Stimulated activated CD4-positive, alpha-beta T cell treated with anti-CD3 and anti-CD28 coated beads, Interleukin-1b, Interleukin-23, amount 100 ng/mL, for 1 hour (primary cell): ENCODE measurements at places on chromosomes 2 and 18.

- no peak for DNase-seq
Measured at GRCh38 chr2:236550290-236550689, 19.3 kb upstream of the ACKR3 start.

GRCh38 chr2:125711075-125711474 is 944.9 kb upstream of the GYPC start:
- no peak for DNase-seq

DNA sequence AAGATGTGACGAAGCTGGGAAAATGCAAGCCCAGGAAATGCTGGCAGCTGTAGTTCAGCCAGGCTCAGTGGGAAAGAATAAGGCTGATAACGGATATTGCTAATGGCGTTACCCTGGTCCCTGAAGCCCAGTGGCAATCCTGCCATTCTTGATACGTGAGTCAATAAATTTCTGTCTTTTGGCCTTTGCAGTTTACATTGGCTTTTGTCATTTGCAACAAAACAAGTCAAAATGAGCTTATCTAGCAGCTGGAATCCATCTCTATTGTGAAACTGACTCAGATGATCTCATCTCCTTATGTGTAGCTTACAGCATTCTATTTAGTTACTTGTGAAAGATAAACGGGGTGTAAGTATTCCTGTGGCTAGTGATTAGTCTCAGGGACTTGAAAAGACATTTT is 43.8 kb downstream of the ARL6IP6 start:
- no peak for DNase-seq

- no peak for DNase-seq
Measured at GRCh38 chr2:86229221-86229620, 30.0 kb downstream of the MRPL35 start.

DNA sequence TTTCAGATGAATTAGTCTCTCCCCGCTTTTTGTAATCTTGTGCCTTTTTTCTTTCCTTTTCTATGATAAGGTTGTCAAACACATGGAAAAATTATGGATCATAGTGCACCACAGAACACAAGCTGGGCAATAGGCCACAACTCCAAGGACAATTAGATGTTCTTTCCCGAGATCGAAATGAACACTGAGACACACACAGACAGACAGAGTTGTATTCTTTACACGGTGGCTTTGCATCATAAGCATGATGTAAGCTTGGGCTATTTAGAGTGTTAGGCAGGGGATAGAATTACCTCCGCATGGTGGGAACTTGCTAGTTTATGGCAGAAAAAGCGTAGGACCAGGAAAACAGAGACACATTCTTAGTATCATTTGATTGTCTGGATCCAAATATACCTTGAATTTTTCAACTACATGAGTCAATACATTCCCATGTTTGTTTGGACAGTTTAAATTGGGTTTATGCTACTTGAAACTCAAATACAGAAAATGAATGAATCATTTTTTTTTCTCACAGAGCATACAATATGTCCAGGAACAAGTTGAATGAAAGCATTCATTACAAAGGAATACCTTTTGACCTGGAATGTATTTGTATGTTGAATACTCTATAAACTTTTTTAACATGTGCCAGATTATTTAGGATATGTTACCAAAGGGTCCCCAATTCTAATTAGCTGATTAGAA is 1611.5 kb upstream of the TMEFF2 start:
- no peak for DNase-seq
